M059J (cell line): ENCODE measurements at places on chromosomes 12 and 14. TPM values are rescaled to one million over a fixed set of nuclear protein-coding genes. Genes with fewer than 3 reads are reported as not detected.

The GPRC5D gene
- not detected in 2 replicates for total RNA-seq

GRCh38 chr14:28102001-28102400 is 664.6 kb upstream of the FOXG1 start:
- DNase-seq, result no peak

DNA sequence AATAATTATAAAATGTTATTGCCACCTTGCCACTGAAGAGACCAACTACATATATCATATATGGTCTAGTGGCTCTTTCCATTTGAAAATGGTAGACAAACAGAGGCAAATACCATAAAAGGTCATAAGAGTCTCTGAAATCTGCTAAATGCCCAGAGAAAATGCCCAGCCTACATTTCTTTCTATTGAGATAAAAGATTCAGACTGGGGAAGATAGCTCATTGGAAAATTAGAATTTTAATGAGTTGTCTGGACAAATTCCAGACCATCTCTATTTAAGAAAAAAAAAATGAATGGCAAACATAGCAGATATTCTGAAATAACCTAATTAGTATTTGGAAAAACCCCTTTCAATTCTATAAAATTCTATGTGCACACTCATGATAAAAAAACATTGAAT is 79.9 kb upstream of the BBS10 start:
- DNase-seq, result no peak

The TAS2R46 gene
- total RNA-seq, result not detected in 2 replicates

The WNT1 gene
- not detected in 2 replicates for total RNA-seq

- DNase-seq, result no peak
Measured at GRCh38 chr12:19183121-19183838, 53.7 kb downstream of the PLEKHA5 start.

GRCh38 chr12:6124411-6125309 is at the start of gene VWF:
TSS of gene VWF (minus strand) at chr12:6124670. CDS start at chr12:6123196, 1,474 bp downstream.
- no peak for DNase-seq

GRCh38 chr14:56474419-56475022 is 105.1 kb upstream of the TMEM260 start:
- DNase-seq, result peak; percentile 34

The ADCY6 gene
- 7.1 and 16.3 TPM in 2 replicates for total RNA-seq
